Vagina (tissue), 2 donors: ENCODE measurements at places on chromosomes 12 and 14. TPM values are rescaled to one million over a fixed set of nuclear protein-coding genes. Genes with fewer than 3 reads are reported as not detected.

Gene PMCH
- total RNA-seq: not detected

Gene IL23A
- total RNA-seq: not detected

Gene B3GNT4
- total RNA-seq: 2.9 TPM

Gene TSPAN19
- total RNA-seq: not detected

Gene GYS2
- 0.98 TPM for total RNA-seq

Gene IL31
- total RNA-seq: not detected

Gene GPRC5D
- total RNA-seq: not detected

Gene RNASE3
- total RNA-seq: not detected

Gene GPR132
- total RNA-seq: 9.1 TPM

Gene NRDE2
- total RNA-seq: 7.9 TPM

Gene ESRRB
- 0.74 TPM for total RNA-seq

Gene TEX52
- total RNA-seq: not detected

Gene KRT7
- total RNA-seq: 7.6 TPM

Gene ACACB
- 130 TPM for total RNA-seq

Gene HOXC13
- not detected for total RNA-seq

Gene DEPDC4
- not detected for total RNA-seq

Gene ZNF10
- 10.8 TPM for total RNA-seq

Gene RTL1
- total RNA-seq: not detected

Gene GARIN6
- not detected for total RNA-seq

Gene PRB2
- not detected for total RNA-seq

Gene CMA1
- total RNA-seq: not detected

Gene AQP6
- total RNA-seq: not detected
